Fibroblast of skin of left biceps (primary cell): ENCODE measurements at places on chromosomes 13 and 19.

DNA sequence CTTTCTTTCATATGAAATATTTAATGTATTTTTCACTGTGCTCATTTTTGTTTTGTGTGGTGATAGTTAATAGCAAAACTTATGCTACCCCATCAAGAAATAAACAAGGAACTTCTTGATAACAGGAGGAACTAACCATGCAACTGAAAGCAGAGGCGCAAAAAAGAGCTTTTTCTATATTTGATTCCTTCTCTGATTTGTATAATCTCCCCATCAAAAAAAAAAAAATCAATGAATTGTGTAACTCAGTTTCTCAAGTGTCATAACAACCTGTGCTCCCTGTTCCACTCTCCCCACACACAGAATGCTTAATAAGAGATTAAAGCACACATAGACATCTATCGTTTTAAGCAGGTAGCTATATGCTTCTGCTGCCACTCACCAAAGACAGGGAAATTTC lies 67.3 kb upstream of the MED4 start:
- no peak for DNase-seq

DNA sequence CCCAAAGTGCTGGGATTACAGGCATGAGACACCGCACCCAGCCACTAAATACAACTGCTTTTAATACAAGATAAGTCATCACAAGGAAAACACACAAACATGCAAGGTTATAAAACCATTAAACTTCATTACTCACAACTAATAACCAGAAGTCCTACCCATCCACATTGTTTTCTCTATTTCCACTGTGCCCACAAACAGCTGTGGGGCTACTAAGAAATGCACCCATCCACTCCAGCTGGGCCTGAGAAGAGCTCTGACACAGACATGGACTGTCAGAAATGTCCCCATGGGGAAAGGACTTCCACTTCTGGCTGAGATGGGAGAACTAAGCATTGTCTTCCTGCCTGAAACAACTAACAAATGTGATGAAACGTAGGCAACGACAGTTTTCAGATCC lies 17.2 kb downstream of the SAFB2 start:
- DNase-seq, result no peak

DNA sequence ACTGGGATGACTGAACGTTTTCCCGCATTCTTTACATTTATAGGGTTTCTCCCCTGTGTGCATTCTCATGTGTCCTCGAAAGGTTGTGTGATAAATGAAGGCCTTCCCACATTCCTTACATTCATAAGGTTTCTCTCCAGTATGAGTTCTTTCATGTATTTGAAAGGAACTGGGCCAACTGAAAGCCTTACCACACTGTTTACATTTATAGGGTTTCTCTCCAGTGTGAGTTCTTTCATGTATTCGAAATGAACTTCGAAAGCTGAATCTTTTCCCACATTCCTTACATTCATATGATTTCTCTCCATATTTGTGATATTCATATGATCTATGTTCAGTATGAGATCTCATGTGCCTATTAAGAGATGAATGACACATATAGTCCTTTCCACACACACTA lies 19.4 kb downstream of the ZNF709 start:
- DNase-seq, result no peak

DNA sequence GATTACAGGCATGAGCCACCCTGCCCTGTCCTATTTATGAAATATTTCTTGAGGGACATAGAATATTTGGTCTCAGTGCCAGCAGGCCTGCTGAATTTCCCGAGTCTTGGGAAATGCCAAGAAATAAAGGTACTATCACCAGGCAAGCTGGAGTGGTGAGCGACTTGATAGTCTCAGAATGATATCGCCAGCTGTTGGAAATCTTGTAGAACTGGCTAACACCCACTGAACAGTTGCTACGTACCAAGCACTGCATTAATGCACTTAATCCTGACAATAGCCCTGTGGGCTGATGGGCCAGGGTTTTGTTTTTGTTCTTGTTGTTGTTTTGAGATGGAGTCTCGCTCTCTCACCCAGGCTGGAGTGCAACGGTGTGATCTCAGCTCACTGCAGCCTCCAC lies 42.2 kb upstream of the MRI1 start:
- DNase-seq, result no peak

GRCh38 chr19:8366961-8367326 lies 3.0 kb downstream of the ANGPTL4 start:
- DNase-seq, result no peak

GRCh38 chr19:17209126-17210036 lies 5.8 kb upstream of the USE1 start:
- no peak for DNase-seq

- DNase-seq, result no peak
Measured at GRCh38 chr13:53241891-53242348, 213.3 kb downstream of the OLFM4 start.

DNA sequence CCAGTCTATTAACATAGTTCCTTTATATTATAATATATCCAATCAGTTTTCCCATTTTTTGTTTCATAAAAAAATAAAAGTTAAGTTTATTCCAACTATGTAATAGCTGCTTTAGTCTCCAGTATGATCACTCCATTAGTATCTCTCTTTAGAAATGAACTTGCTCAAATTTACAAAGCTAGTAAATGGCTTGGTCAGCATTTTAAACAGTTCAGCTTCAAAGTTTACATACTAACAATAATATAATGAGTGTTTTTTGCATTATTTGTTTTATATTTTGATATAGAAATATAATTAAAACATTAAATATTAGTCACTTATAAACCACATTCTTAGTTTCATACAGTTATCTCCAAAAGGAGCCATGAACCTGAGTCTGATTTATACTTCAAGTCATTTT lies 1073.8 kb downstream of the SLITRK5 start:
- no peak for DNase-seq

DNA sequence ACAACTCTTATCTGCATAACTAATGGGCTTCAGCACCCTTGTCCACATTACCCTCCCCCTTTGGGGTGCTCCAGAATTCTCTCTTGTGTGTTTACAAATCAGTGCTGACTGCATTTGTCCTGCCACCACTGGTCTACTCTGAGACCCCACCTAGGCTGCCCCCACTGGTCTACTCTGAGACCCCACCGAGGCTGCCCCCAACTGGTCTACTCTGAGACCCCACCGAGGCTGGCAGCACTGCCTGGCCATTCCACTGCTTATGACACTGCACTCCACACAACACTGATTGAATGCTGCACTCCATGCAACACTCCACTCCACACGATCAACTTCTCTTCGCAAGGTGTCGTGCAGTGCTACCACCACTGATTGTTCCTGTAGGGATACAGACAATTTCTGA lies 1459.2 kb upstream of the SLC10A2 start:
- no peak for DNase-seq

GRCh38 chr19:5114727-5115126 lies 145.8 kb downstream of the KDM4B start:
- no peak for DNase-seq

GRCh38 chr19:47274891-47275761 lies 441 bp downstream of the INAFM1 start:
- DNase-seq, result no peak

GRCh38 chr13:30376426-30377311 lies 45.6 kb upstream of the UBE2L5 start:
- DNase-seq, result no peak

DNA sequence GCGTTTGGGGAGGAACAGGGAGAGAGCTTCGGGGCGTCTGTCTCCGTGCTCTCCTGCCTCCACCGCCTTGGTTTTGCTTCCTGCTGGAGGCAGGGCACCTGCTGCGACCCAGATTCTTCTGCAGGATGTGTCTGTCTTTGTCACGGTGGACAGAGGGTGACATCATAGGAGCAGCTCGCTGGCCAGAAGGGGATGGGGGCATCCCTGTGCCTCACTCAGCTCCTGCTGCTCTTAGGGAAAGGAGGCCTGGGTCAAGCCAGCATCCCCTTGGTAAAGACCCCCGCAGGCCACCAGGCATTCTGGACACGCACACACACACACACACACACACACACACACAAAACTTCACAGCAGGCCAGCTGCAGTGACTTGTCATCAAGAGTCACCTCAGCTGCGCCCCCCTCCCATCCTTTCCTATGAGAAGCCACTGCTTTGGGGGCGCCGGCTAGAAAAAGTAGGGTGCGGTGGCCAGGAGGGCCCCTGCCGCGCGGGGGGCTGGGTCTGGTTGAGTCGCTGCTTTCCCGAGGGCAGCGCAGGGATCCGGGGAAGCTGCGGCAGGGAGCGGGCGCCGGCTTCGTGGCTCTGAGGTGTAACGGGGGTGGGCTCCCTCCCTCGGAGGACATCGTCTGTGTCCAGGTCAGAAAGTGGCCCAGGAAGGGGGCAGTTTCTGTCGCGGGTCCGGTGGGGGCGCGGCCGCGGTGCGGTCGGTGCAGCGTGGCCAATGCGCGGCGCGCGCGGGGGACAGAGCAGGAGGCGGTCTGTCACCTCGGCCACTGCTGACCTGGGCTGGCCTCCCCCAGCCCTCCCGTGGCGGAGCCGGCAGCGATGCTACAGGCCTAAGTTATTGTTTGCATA lies 15.8 kb upstream of the NPAS1 start:
- no peak for DNase-seq

DNA sequence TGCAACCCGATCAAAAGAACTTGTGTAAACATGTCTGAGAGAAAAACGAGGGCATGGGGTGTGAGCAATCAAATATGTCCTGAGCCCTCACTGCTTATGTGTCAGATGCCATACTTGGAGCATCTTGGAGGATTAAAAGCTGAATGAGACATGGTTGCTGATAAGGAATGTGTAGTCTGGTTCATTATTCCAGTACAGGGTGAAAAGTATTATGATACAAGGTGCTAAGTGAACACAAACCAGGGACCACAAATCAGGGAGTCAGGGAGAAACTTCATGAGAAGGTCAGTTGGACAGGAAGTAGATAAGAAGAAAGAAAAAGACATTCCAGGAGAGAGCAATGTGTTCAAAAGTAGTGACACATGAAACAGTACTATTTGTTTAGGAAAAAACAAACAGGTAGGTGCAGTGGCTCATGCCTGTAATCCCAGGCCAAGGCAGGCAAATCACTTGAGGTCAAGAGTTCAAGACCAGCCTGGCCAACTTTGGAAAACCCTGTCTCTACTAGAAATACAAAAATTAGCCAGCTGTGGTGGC lies 2.0 kb upstream of the RCBTB1 start:
- DNase-seq, result no peak

DNA sequence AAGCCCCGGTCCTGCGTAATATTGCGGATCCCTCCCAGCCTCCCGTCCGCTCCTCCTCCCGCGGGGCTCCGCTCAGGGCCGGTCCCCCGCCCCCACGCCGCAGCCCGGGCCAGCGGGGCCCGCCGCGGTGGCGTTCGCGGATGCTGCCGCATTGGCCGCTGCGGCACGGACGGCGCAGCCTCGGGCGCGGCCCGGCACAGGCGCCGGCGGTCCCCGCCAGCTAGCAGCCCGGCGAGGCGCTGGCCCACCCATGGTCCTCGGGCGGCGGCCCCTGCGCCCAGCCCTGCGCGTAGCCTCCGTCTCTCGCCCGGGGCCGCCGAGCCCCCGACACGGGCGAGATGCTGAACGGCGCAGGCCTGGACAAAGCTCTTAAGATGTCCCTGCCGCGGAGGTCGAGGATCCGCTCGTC lies at the start of gene ATP8A2:
ATP8A2 (plus strand) TSS at position 100 of the 409 bp plus-strand sequence; CDS start at position 339, 239 bp downstream.
- DNase-seq, result no peak

DNA sequence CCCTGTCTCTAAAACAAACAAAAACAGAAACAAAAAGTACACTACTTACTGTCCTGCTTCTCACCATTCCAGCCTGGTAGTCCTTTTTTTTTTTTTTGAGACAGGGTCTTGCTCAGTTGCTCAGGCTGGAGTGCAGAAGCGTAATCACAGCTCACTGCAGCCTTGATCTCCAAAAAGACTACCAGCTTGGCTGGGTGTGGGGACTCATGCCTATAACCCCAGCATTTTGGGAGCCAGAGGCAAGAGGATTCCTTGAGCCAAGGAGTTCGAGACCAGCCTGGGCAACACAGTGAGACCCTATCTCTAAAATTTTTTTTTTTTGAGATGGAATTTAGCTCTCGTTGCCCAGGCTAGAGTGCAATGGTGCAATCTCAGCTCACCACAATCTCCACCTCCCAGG lies 5.1 kb upstream of the GDF15 start:
- DNase-seq, result no peak

- DNase-seq, result no peak
Measured at GRCh38 chr19:824885-825284, 2.8 kb upstream of the AZU1 start.

DNA sequence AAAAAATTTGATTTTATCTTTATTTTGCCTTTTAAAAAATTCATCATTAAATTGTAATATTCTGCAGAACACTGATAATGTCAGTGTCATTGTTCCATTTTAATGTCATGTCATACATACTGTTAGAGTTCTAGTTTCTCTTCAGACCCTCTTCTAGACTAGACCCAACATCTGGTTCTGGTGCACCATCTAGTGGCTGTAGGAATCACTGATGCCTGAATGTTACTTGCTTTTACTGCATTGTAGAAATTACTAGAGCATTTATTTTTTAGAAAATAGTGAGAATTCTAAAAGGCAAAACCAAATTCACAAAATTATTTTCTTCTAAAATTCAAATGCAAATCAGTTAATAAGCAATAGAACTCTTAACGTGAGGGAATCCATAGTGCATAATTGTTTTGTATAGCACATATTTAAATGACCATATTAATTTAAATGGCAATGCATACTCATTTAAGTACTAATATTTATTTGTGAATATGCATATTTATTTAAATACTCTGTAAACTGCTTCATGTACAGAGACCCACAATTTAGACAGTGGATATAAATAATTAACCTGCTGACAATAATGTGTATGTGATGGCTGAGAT lies 425.7 kb downstream of the KLF12 start:
- peak; percentile 31 for DNase-seq

DNA sequence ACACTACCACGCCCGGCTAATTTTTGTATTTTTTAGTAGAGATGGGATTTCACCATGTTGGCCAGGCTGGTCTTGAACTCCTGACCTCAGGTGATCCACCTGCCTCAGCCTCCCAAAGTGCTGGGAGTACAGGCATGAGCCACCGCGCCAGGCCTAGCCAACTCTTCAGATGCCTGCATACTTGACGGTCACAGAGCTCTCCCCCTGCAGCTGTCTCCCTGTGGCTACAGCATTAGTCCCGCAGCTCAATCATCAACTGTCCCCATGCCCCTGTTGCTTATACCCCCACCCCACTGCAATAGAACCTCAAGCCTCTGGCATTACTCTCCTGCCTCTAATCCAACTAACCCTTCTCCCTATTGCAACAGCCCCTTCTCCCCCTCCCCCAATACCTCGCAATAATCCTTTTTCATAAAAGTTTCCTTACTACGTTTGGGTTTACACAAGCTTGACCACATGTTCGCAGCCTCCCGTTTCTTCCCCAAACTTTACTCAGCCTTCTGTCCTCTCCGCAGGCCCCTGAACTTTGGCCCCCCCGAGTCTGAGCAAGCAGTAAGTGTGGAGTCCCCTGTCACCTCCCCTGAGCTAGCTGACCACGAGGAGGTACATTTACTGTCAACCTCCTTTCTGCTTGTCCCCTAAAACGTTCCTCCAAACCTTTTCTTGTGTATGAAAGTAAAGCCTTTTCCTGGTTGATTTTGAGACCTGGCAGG lies 1.7 kb downstream of the ZNF77 start:
- no peak for DNase-seq

- peak; percentile 94 for DNase-seq
Measured at GRCh38 chr13:37412241-37412921, 186.2 kb downstream of the POSTN start.

DNA sequence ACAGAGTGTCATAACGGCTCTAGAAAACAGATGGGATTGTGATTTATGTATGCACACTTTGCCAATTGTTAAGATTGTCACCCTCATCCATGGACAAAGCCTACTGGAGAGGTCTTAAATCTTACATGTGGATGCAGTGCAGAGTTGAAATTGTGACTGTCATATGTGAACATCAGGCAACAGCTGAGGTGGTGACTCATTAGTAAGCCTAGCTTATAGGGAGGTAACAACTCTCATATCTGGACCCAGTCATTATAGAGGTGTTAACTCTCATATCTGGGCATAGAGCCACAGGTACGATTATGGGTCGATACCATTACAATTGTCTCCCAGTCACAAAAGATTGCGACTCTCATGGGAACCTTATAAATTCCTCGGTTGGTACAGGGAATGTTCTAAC lies 29.8 kb upstream of the ZNF254 start:
- no peak for DNase-seq
